Activated B cell treated with CpG ODN at 0.5 μM for 24 hours (primary cell): ENCODE measurements at places on chromosomes 16 and 17.

DNA sequence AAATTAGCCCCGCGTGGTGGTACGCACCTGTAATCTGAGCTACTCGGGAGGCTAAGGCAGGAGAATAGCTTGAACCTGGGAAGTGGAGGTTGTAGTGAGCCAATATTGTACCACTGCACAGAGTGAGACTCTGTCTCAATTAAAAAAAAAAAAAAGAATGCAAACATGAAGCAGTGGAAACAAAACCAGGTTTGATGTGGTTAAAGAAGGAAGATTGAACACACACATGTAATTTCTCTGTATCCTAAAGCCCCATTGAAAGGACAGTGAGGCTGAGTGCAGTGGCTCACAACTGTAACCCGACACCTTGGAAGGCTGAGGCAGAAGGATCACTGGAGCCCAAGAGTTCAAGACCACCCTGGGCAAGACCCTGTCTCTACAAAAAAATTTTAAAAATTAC, 26.5 kb upstream of the SBK1 start:
- no peak for DNase-seq

GRCh38 chr16:11780991-11781680, 15.9 kb downstream of the ZC3H7A start:
- no peak for DNase-seq

- DNase-seq: no peak
These were observed 5.6 kb upstream of the TUBG2 start for GRCh38 chr17:42653179-42654124.

DNA sequence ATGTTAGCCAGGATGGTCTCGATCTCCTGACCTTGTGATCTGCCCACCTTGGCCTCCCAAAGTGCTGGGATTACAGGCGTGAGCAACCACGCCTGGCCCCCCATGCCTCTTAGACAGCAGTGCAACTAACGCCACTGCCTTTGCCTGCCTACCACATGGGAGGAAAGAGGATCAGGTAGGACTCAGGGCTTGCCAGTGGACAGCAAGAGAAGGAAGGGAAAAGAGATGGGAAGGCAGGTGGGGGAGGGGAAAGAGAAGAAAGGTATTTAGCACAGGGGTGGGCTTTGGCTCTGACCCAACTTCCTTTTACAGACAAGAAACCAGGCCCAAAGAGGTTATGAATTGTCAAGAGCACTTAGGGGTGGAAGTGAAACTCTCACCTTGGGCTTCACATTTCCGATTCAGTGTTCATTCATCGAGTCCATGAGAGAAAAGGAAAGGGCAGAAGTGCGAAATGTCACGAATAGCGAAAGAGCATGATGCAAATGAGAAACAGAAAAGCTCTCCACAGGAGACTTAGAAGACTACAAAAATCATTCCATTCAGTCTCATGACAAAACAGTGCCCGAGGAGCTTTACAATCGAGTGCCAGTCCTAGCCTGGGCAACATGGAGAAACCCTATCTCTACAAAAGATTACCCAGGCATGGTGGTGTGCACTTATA, 36.4 kb downstream of the CDK5R1 start:
- no peak for DNase-seq

DNA sequence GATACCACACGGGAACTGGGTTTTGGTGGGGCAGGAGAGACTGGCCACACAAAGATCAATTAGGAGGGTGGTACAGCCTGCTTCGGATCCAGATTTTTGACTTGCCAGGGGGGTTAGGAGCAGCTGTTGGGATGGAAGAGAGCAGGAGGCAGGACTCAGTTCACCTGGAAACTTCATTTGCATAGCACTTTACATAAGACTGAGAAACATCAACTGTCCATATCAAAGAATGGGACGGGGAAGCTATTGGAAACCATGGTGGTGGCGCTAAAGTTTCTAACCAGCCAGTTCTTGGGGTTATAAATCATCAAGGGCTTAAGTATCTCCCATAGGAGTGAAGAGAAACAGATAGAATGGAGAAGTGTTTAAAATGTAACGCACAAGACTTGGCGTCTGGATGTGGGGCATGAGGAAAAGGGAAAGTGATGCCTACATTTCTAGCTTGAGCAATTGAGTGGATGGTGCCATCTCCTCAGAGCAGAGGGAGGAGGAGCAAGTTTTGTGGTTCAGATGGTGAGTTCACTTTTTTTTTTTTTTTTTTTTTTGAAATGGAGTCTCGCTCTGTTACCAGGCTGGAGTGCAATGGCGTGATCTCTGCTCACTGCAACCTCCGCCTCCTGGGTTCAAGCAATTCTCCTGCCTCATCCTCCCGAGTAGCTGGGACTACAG, 6.4 kb upstream of the SRCAP start:
- DNase-seq: no peak

DNA sequence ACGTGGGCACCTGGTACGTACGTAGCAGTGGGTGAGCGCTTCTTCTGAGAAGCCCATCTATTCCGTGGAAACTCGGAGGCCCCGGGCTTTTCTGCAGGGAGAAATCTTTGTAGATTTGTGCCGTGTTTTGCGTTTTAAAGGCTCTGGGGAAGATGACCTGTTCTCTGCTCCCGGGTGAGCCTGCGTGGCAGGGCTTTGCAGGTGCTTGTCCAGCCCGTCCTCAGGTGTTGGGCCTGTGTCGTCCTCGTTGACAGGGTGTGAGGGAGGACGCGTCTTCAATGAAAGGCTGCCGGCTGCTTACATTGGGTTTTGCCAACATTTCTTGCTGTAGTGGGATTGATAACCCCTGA, 87.5 kb upstream of the ZNF750 start:
- no peak for DNase-seq

GRCh38 chr16:66372078-66372897, 5.8 kb downstream of the CDH5 start:
- DNase-seq: no peak

- no peak for DNase-seq
These were observed 95.3 kb upstream of the CRHR1 start for GRCh38 chr17:45688820-45689219.

DNA sequence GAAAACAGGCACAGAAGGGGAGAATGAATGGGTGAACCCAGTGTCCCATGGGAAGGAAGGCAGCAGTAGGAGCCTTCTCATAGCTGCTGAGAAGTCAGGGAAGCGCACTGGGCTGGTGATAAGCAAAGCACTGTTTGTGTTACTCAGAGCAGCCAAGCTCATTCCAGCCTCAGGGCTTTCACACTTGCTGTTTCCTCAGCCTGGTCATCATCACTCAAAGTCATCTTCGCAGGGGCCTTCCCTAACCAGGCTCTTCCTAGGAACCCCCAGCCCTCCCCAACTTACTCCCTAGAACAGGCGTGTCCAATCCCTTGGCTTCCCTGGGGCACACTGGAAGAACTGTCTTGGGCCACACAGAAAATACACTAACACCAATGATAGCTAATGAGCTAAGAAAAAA, 32.1 kb upstream of the LONP2 start:
- no peak for DNase-seq

GRCh38 chr16:4611337-4612021, 3.2 kb downstream of the UBALD1 start:
- no peak for DNase-seq

GRCh38 chr17:10019941-10020451, 114.9 kb upstream of the RCVRN start:
- DNase-seq: no peak

- DNase-seq: no peak
These were observed 320.4 kb upstream of the CCL2 start for GRCh38 chr17:33934696-33935095.

GRCh38 chr17:61709567-61709966, 118.5 kb upstream of the NACA2 start:
- DNase-seq: no peak

- no peak for DNase-seq
These were observed 948.7 kb downstream of the KCNJ2 start for GRCh38 chr17:71118039-71118438.

- no peak for DNase-seq
These were observed 54.1 kb upstream of the BCAR1 start for GRCh38 chr16:75305364-75306098.

DNA sequence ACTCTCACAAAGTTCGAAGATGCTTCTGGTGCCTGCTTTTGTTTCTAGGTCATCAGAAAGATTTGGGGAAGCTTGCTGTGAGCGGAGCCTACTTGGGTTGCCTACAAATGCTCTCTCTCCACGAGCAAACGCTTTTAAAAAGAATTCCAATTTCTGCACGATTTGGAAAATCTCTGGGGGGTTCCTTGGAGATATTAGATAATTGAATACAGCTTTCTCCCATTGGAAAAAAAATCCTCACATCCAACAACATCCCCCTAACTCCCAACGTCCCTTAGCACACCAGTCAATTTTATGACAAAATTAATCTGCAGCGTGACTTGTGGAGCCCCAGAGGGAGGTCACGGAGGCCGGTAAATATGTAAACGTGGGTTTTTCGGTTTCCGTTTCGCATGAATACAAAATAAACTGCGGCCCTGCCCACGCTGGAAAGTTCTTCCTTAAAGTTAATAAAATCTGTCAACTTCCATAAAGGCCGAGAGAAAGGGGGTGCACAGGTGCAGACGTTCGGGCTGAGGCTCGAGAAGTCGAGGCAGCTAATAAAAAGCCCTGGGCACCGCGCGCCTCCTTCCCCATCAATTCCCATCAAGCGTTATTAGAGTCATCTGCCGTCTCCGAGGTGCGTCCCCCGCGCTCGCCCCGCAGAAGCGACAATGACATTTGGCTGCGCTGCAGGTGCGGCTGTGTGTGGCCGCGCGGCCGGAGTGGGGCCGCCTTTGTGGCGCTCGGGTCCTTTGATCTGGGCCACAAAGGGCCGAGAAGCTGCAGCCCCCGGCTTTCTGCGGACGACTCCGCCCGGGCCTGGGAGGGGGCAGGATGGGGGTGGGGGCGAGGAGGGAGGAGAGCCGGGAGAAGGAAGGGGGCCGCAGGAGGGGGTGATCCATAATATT, 37.6 kb downstream of the SALL1 start:
- DNase-seq: no peak

DNA sequence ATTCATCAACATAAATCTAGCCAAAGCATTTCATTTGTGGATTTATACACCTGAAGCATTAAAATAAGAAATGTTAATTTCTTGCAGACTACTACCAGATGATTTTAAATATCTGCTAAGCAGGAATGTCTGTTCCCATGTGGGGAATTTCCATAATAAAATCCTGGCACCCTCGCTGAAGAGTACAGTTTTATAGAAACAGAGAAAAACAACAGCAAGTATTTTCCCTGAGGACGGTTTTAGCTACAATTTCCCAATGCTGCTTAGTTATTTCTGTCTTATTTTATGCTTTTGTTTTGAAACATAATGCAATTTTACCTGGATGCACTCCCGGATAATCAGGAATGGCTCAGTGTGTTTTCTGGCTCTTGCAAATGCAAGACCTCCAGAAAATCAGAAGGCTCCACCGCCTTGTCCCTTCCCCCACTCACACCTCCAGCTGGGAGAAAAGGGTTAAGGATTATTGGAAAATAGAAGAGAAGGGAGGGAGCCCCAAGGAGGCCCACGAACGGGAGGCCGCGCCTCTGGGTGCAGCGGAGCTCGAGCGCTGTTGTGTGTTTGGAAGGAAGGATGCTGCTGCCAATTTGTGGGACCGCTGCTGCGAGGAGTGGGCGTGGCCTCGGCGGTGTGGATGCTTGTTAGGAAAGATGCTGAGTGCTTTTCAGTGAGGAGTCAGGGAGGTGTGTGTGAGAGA, at the start of gene CNTNAP4:
CNTNAP4 (plus strand) TSS at position 657 of the 694 bp plus-strand sequence. CDS start 262 bp downstream, outside the sequence.
- DNase-seq: no peak

DNA sequence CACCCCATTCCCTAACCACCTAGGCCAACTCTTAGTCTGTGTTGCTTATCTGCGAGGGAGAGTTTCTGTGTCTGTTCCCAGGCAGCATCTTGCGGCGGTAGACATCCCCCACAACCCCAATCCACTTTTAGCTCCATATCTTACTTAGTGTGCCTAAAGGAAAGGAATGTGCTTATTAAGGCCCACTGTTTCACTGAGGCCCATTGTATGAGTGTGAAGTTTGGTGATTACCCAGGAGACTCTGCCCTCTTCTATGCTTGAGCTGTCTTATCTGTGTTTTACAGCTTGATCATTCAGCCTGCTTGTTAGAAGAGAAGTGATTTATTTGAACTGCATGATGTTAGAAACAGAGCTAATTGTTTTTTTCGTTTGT, 10.3 kb upstream of the MLYCD start:
- no peak for DNase-seq

DNA sequence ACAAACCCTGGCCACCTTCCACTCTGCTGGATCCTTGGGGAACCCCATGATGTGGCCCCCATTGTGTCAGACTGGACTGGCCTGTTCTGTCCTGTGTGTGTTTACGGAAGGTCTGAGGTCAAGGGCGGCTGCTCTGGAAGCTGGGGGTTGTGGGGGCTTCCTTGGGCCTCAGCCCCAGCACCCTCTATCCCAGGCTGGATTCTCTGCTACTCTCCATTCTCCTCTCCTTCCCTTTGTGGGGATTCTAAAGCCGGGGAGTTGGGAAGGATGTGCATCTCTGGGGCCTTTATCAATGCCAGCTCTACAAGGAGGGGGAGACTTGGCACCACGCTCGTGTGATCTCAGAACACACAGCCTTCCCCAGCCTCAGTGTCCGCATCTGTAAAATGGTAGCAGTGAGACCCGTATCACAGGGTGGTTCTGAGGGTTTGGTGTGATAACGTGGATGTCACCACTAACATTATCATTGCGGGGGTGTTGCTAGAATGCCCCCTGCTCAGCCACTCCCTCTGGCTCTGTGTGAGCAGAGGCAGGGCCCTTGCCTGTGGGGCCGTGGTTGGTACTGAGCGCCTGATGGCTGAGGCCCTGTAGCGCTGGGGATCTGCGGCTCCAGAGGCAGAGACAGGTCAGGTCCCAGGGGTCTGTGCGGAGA, 18.1 kb downstream of the ADGRG1 start:
- no peak for DNase-seq

GRCh38 chr17:66767154-66767933, 67.6 kb upstream of the CACNG5 start:
- DNase-seq: no peak

- no peak for DNase-seq
These were observed 1.9 kb upstream of the HOXB5 start for GRCh38 chr17:48595278-48595999.

DNA sequence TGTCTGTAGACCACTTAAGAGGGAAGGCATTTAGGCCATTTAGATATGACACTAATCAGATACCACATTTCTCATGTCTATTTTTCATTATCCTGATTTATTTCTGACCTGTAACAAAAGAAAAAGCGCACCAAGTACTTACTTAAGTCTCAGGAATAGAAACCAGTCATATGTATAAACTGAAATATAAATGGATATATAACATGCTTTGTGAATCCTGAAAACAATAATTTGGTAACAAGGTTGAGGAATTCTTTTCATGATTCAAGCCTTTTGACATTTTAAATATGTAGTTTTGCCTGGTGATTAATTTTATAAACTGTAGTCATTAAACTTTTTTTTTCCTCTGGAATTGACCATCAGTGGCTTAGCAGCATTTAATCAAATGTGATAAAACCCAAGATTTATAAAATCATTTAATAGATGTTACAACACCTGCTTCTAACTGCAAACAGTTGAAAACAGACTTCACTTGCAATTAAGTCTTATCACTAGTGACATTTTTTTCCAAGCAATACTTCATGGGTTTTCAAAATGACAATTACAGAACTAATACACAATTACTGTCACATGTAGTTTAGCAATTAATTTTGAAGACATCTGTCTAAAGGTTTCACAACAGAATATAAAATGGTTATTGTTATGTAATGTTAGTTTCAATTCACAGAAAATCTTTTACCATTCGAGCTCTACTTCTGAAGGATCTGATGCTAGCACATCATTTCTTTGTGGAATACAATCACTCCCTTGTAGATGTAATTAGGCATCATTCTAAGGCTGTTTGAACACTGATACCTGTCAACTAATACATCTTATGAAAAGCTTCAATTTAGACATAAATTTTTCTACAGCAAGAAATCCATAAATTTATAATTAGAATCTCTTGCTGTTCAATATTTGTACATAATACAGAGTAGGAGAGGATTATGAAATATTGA, 110.3 kb downstream of the TOX3 start:
- no peak for DNase-seq

GRCh38 chr17:75144816-75145512, 9.3 kb downstream of the JPT1 start:
- DNase-seq: no peak
